Neural progenitor cell (in vitro differentiated cells): ENCODE measurements at places on chromosomes 6 and 20. TPM values are rescaled to one million over a fixed set of nuclear protein-coding genes. Genes with fewer than 3 reads are reported as not detected.

DNA sequence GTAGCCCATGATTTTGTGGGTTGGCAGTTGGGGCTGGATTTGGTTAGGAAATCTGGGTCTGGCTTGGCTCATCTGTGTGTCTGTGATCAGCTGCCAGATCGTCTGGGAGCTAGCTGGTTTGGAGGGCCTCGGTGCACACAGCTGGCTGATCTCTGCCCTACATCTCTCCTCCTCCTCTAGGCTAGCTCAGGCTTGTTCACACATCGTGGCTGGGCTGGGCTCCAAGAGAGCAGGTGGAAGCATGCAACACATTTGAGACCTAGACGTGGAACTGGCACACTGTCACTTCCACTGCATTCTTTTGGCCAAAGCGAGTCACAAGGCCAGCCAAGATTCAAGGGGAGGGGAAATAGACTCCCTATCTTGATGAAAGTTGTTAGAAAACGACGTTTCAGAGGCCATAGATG, 15.9 kb downstream of the NDUFAF5 start:
- no peak for DNase-seq

- no peak for DNase-seq
These were observed 406.2 kb upstream of the MMS22L start for GRCh38 chr6:97689078-97689754.

GRCh38 chr20:5393218-5393870, 76.6 kb upstream of the PROKR2 start:
- DNase-seq: peak; percentile 68

GRCh38 chr6:33731751-33732282, 14.9 kb downstream of the IP6K3 start:
- DNase-seq: no peak

CD24 gene
- total RNA-seq: 330 and 448 TPM in 2 replicates
